ENCODE measurements at places on chromosomes 6 and 20. TPM values are rescaled to one million over a fixed set of nuclear protein-coding genes. Genes with fewer than 3 reads are reported as not detected.

GRCh38 chr6:2920671-2921112, 17.6 kb upstream of the SERPINB9 start:
- H3K27me3 ChIP-seq = no peaks in the 10 kb centered on the region
- no peaks in the 10 kb centered on the region for H3K36me3 ChIP-seq
- no peak overlapping the region for H3K27ac ChIP-seq
- no peak for DNase-seq
- no peak overlapping the region for H3K4me3 ChIP-seq

- H3K4me1 ChIP-seq = no peaks in the 10 kb centered on the region
- H3K4me3 ChIP-seq = no peak overlapping the region
- H3K27ac ChIP-seq = no peak overlapping the region
- peaks cover 3% of the 10 kb centered on the region for H3K36me3 ChIP-seq
Measured at GRCh38 chr6:45513213-45513618, 135.5 kb upstream of the SUPT3H start.

GRCh38 chr6:170276369-170277057, 14.4 kb downstream of the DLL1 start:
- no peaks in the 10 kb centered on the region for H3K27me3 ChIP-seq
- no peak overlapping the region for H3K27ac ChIP-seq
- H3K36me3 ChIP-seq = no peaks in the 10 kb centered on the region
- no peak for DNase-seq
- H3K4me1 ChIP-seq = no peaks in the 10 kb centered on the region

DNA sequence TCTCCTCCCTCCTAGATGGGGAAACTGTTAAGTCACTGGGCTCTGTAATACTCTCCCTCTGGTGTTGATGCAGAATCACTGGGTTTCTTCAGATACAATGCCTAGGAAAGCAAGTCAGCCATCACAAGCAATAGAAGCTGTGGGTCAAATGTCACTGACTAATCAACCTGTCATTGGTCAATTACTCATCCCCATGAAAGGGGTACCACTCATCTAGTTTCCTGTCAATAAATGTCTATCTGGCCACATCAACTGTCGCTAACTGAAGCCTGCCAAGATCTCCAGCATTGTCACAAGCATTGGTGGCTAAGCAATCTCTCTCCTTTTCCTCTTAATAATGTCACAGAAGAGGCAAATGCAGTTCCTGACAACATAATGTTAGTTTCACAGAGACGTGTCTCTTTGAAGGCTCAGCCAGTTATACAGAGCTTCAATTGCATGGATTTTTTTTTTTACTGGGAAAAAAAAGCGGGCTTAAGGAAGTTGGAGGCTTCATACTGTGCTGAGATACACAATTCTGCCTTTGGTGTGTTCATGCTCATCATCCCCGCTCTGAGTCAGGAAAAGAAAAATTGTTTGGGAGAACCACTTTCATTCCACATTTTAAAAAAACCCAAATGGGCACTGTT, 355.9 kb downstream of the BTBD9 start:
- H3K36me3 ChIP-seq = no peaks in the 10 kb centered on the region
- no peak for DNase-seq
- no peak overlapping the region for H3K27ac ChIP-seq

DNA sequence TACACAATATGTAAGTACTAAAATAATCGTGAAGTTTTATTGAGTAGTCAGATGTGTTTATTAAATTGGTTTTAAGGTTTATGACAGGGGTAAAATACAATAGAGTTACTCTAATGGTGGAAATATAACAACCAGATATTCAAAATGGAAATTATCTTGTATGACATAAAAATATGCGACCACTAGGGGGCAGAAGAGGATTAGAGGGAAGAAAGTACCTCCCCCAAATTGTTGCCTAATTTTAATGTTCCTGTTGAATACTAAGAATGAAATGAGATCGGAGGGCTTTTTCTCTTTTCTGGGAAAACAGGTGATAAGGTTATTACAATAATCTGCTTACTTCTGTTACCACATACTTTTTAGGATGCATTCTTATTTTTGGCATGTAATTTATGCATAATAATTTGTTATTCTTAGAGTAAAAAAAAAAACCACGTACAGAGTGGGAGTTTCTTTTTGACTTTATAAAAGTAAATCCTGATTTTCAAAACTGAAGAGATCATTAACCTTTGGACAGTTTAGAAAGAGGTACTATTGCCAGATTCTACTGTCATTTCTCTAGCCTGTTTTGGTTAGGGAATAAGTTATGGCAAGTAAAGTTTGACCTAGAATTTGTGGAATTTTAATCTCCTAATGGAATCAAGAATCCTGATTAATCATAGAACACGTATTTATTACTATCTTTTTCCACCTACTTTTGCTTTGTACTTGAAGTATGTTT, 159.2 kb downstream of the CD109 start:
- H3K4me3 ChIP-seq = no peak overlapping the region
- H3K27ac ChIP-seq = no peak overlapping the region
- DNase-seq = peak; percentile 20
- H3K36me3 ChIP-seq = no peaks in the 10 kb centered on the region

- no peaks in the 10 kb centered on the region for H3K27me3 ChIP-seq
- no peaks in the 10 kb centered on the region for H3K36me3 ChIP-seq
- H3K4me1 ChIP-seq = no peaks in the 10 kb centered on the region
- no peak overlapping the region for H3K27ac ChIP-seq
- no peak overlapping the region for H3K4me3 ChIP-seq
Measured at GRCh38 chr6:167719920-167720319, 106.8 kb upstream of the AFDN start.

The GPR6 gene
- total RNA-seq = not detected
